ENCODE measurements at places on chromosomes 3 and 15. TPM values are rescaled to one million over a fixed set of nuclear protein-coding genes. Genes with fewer than 3 reads are reported as not detected.

The ARF4 gene
- total RNA-seq: 283 TPM

The EBLN2 gene
- 2.1 TPM for total RNA-seq

The ADAMTS7 gene
- 1.6 TPM for total RNA-seq

The PATL2 gene
- 0.19 TPM for total RNA-seq

The GOLGA6A gene
- total RNA-seq: not detected

The AGTR1 gene
- total RNA-seq: not detected

The TAGLN3 gene
- not detected for total RNA-seq

The NAALADL2 gene
- total RNA-seq: 9.1 TPM

The SLC51A gene
- total RNA-seq: not detected

The INSYN1 gene
- not detected for total RNA-seq

The CSTA gene
- total RNA-seq: not detected

The CYP1A1 gene
- not detected for total RNA-seq

The ARMC8 gene
- 42.9 TPM for total RNA-seq

The CNTN3 gene
- not detected for total RNA-seq

The ABI3BP gene
- 0.05 TPM for total RNA-seq

The STRA6 gene
- total RNA-seq: 0.18 TPM

The FGD5 gene
- not detected for total RNA-seq

The PLSCR1 gene
- 90.4 TPM for total RNA-seq

The HRG gene
- not detected for total RNA-seq

The CYP1A2 gene
- total RNA-seq: not detected

The PLEKHO2 gene
- total RNA-seq: 21.4 TPM

The TTLL13 gene
- total RNA-seq: not detected

The STXBP5L gene
- 0.03 TPM for total RNA-seq

The GP5 gene
- not detected for total RNA-seq

The ARGFX gene
- not detected for total RNA-seq

The CHDH gene
- 0.47 TPM for total RNA-seq

The ATXN7 gene
- 7.1 TPM for total RNA-seq

The TRIM42 gene
- total RNA-seq: not detected

The CAMP gene
- not detected for total RNA-seq

The CCR9 gene
- total RNA-seq: not detected

The SEMA3G gene
- 0.13 TPM for total RNA-seq

The CCDC51 gene
- 15.9 TPM for total RNA-seq
